ENCODE measurements at places on chromosomes 7 and 10.

DNA sequence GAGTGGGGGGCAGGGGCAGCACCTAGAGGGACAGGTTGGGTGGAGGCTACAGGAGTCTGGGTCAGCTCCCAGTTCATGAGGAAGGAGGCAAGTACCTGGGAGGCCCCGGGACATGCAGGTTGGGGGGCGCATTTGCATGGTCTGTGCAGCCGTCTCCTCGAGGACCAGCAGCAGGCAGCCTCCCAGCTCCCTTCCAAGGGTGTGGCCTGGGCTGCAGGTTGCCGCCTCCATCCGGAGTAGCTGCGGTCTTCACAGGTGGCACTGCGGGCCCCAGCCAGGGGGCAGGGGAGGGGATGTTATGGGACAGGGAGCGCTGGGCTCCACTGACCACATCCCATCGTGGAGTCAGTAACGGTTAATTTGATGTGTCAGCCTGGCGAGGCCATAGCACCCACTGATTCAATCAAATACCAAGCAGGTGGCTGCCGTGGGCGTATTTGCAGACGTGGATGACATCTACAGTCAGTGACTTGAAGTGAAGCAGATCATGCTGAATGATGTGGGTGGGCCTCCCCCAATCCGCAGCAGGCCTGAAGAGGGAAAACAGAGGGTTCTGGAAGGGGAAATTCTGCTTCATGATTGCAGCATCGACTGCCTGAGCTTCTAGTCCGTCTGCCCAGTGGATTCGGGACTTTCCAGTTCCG lies 81.6 kb downstream of the PRKAG2 start:
- no peak overlapping the region for H3K27ac ChIP-seq
- H3K36me3 ChIP-seq: no peaks in the 10 kb centered on the region
- no peaks in the 10 kb centered on the region for H3K4me1 ChIP-seq

DNA sequence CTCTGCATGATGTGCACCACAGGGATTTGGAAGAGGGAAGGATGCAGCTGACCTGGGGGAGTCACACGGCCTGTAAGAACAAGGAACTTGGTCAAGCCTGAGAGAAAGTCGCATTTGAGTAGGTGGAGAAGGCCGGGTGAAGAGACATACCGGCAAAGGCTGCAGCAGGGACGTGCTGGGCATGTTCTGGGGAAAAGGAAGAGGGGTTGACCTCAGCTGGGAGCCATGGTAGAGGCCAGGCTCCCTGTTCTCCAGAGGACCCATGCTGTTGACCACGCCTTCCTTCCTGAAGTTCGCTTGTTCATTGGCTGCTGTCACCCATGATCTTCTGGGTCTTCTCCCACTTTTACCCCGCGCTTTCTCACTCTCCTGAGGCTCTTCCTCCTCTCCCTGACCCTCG lies 84.5 kb downstream of the HTR5A start:
- DNase-seq: no peak
- H3K4me3 ChIP-seq: no peak overlapping the region
- peaks cover 4% of the 10 kb centered on the region for H3K27me3 ChIP-seq
- no peak overlapping the region for H3K27ac ChIP-seq
- H3K4me1 ChIP-seq: no peaks in the 10 kb centered on the region

GRCh38 chr10:131676046-131676799 lies 224.6 kb upstream of the PPP2R2D start:
- H3K4me3 ChIP-seq: no peak overlapping the region
- no peaks in the 10 kb centered on the region for H3K4me1 ChIP-seq
- H3K27ac ChIP-seq: no peak overlapping the region
- no peaks in the 10 kb centered on the region for H3K36me3 ChIP-seq

GRCh38 chr10:79378647-79379511 lies 31.6 kb downstream of the PPIF start:
- H3K4me1 ChIP-seq: peaks cover 2% of the 10 kb centered on the region
- no peak overlapping the region for H3K4me3 ChIP-seq
- peaks cover 9% of the 10 kb centered on the region for H3K27me3 ChIP-seq
- no peak overlapping the region for H3K27ac ChIP-seq
- no peak for DNase-seq

DNA sequence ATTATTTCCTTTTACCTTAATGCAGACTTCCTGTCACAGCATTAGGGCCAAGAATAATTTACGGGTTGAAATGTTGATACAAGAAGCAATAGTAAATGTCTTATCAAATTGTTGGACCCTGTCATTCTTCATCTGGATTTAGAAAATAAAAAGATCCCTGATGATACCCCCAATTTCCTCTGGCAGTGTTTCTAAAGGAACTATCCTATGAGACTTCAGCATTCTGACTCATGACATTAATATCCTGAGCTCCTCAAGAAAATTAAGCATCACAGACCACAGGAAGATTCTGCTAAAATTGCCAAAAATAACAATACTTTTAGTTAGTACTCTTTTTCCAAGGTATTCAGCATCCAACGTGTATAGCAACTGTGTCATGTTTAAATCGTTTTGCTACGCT lies 490.5 kb upstream of the ANKRD30A start:
- H3K27ac ChIP-seq: no peak overlapping the region
- H3K4me3 ChIP-seq: no peak overlapping the region
- H3K4me1 ChIP-seq: no peaks in the 10 kb centered on the region
- H3K36me3 ChIP-seq: no peaks in the 10 kb centered on the region
- no peak for DNase-seq

- no peak for DNase-seq
- no peak overlapping the region for H3K4me3 ChIP-seq
- peak overlapping the region; percentile 73 for H3K27ac ChIP-seq
- H3K27me3 ChIP-seq: no peaks in the 10 kb centered on the region
- H3K36me3 ChIP-seq: no peaks in the 10 kb centered on the region
- peaks cover 29% of the 10 kb centered on the region for H3K4me1 ChIP-seq
Observed at GRCh38 chr10:132556994-132557441, 19.4 kb downstream of the INPP5A start.

- peaks cover 12% of the 10 kb centered on the region for H3K27me3 ChIP-seq
- H3K27ac ChIP-seq: peak overlapping the region; percentile 88
- peaks cover 16% of the 10 kb centered on the region for H3K36me3 ChIP-seq
- H3K4me1 ChIP-seq: peaks cover 36% of the 10 kb centered on the region
- H3K4me3 ChIP-seq: peak overlapping the region; percentile 44
- no peak for DNase-seq
Observed at GRCh38 chr10:110335314-110336064, 30.8 kb upstream of the SMNDC1 start.

DNA sequence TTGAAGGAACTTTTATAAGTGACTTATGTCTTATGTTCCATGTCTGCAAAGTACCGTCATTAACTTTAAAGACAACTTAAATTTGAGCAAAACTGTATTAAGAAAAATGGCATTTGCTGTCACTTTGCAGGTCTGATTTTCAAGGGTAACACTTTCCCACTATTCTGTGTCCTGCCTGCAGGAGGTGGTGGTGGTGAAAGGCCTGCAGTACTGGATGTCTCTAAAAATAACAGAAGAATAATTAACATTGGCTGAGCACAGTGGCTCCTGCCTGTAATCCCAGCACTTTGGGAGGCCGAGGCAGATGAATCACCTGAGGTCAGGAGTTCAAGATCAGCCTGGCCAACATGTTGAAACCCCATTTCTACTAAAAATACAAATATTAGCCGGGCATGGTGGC lies 13.2 kb upstream of the PTER start:
- H3K27ac ChIP-seq: no peak overlapping the region
- no peaks in the 10 kb centered on the region for H3K4me1 ChIP-seq
- no peak overlapping the region for H3K4me3 ChIP-seq
- H3K27me3 ChIP-seq: peaks cover 3% of the 10 kb centered on the region

DNA sequence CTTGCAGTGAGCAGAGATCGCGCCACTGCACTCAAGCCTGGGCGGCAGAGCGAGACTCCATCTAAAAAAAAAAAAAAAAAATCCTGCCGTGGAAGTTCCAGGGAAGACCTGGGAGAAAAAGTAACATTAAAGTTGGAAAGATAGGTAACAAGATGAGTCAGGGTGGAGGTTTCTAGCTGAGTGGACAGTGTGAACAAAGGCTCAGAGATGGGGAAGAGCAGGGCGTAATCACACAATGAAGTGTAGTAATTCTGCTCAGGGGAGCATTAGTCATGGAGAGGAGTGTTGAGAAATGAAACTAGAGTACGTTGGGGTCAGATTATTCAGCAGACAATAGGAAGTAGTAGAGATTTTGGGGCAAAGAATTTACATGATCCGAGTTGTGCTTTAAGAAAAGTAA lies 21.6 kb upstream of the WASL start:
- H3K4me1 ChIP-seq: no peaks in the 10 kb centered on the region
- H3K4me3 ChIP-seq: no peak overlapping the region
- no peaks in the 10 kb centered on the region for H3K36me3 ChIP-seq
- DNase-seq: no peak
- H3K27ac ChIP-seq: no peak overlapping the region

DNA sequence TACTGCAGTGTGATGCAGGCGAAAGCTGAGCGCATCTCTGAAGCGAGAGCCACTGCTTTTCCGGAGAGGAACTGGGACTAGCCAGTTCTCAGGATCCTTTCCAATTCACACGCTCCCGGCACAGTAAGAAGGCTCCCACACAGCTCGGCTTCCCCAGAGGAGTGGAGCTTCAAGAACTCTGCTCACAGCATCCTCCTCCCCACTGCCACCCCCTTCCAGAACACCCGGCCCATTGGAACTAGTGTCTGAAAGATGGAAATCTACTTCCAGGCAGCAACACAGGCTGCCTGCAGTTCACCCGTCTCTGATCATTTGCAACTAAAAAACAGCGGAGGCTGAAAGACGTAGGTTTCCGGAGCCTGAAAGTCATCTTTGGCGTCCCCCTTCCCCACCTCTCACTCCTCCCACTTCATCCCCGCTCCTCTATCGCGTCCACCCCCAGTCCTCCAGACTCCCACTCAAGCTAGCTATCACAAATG lies at the start of gene DGKB:
TSS of gene DGKB (minus strand) at position 163 of the 479 bp plus-strand sequence.
- H3K27me3 ChIP-seq: no peaks in the 10 kb centered on the region
- no peak within 1 kb of the TSS for H3K4me3 ChIP-seq
- DNase-seq: no peak

GRCh38 chr7:79806161-79806734 lies 328.4 kb upstream of the GNAI1 start:
- no peak overlapping the region for H3K4me3 ChIP-seq
- no peaks in the 10 kb centered on the region for H3K27me3 ChIP-seq
- H3K27ac ChIP-seq: no peak overlapping the region
- H3K36me3 ChIP-seq: no peaks in the 10 kb centered on the region
- DNase-seq: no peak
- no peaks in the 10 kb centered on the region for H3K4me1 ChIP-seq

GRCh38 chr7:88396948-88397322 lies 90.2 kb upstream of the STEAP4 start:
- H3K36me3 ChIP-seq: no peaks in the 10 kb centered on the region
- no peak for DNase-seq
- H3K4me1 ChIP-seq: no peaks in the 10 kb centered on the region
- H3K4me3 ChIP-seq: no peak overlapping the region

GRCh38 chr7:92717993-92718716 lies 118.2 kb downstream of the CDK6 start:
- DNase-seq: peak; percentile 77
- H3K4me3 ChIP-seq: peak overlapping the region; percentile 75
- H3K27me3 ChIP-seq: no peaks in the 10 kb centered on the region
- H3K36me3 ChIP-seq: peaks cover 58% of the 10 kb centered on the region
- H3K27ac ChIP-seq: peak overlapping the region; percentile 95
- peaks cover 57% of the 10 kb centered on the region for H3K4me1 ChIP-seq

DNA sequence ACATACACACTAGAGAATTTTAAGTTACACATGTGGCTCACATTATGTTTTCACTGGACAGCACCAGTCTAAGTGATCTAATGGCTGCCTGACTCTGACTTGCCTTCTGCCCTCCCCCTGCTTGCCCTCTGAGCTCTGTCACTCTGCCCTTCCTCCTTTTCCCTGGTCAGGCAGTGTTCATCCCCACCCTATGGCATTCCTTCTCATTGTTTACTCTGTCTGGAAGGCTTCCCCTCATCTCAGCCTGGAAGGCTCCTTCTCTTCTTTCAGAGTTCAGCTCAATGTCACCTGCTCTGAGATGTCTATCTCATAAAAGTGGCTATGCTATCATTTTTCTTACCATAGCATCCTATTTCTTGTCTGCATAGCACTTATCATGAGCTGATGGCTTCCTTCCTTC lies 305.7 kb downstream of the BMPER start:
- H3K4me1 ChIP-seq: no peaks in the 10 kb centered on the region
- H3K4me3 ChIP-seq: no peak overlapping the region
- no peak overlapping the region for H3K27ac ChIP-seq

- no peak for DNase-seq
- H3K4me1 ChIP-seq: no peaks in the 10 kb centered on the region
- no peak overlapping the region for H3K4me3 ChIP-seq
- H3K27ac ChIP-seq: no peak overlapping the region
- no peaks in the 10 kb centered on the region for H3K27me3 ChIP-seq
- no peaks in the 10 kb centered on the region for H3K36me3 ChIP-seq
Observed at GRCh38 chr10:86180861-86181260, 185.7 kb downstream of the GRID1 start.

GRCh38 chr10:102368077-102368476 lies 27.4 kb upstream of the NFKB2 start:
- H3K4me1 ChIP-seq: no peaks in the 10 kb centered on the region
- H3K36me3 ChIP-seq: peaks cover 71% of the 10 kb centered on the region
- H3K27me3 ChIP-seq: no peaks in the 10 kb centered on the region
- H3K4me3 ChIP-seq: no peak overlapping the region
- no peak overlapping the region for H3K27ac ChIP-seq

DNA sequence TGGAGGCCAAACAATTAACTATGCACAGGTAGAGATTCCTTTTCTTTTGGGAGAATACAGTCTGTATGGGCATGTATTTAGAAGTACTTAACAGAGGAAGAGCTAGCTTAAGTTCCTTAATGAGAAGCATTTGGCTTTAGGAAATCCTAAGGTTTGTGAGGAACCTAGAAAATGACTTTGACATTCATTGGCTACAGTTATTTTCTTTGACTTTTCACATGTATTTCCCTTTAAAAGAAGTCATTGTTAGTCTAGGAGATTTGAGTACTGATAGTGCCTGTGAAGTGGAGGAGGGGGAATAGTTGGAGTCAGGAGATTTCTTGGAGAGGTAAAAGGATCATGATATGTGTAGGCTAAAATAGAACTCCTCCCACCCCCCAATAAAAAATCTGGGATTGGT lies 3.6 kb downstream of the HELLS start:
- DNase-seq: no peak
- H3K4me3 ChIP-seq: no peak overlapping the region
- H3K4me1 ChIP-seq: peaks cover 34% of the 10 kb centered on the region
- H3K27ac ChIP-seq: no peak overlapping the region
- no peaks in the 10 kb centered on the region for H3K27me3 ChIP-seq

Data from activated naive CD4-positive, alpha-beta T cell treated with anti-CD3 and anti-CD28 coated beads, Interleukin-2, amount 10 ng/mL, durations not matched to agents 7 days and 5 days (primary cell).